ENCODE measurements at places on chromosomes 7 and 10.

DNA sequence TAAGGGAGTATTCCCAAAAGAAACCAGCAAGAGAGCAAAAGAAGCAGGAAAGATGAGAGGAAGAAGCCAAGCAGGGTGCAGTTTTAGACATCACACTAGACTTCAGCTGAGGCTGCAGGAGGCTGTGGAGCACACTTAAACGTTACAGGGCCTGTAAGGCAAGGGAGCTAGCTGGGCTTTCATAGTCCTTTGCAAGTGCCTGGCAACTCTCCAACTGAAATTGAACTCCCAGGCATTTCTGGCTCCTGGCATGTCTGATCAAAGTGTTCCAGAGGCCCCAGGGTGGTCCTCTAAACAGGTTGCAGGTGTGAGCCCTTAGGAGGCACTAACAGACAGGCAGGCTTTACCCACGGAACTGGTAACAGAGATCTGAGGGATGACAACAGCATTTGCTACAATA is 750.2 kb downstream of the XPNPEP1 start:
- DNase-seq, result no peak

- DNase-seq, result no peak
Measured at GRCh38 chr7:137942484-137943115, 59.3 kb downstream of the CREB3L2 start.

- DNase-seq, result no peak
Measured at GRCh38 chr10:122515022-122515424, 45.5 kb upstream of the DMBT1 start.

DNA sequence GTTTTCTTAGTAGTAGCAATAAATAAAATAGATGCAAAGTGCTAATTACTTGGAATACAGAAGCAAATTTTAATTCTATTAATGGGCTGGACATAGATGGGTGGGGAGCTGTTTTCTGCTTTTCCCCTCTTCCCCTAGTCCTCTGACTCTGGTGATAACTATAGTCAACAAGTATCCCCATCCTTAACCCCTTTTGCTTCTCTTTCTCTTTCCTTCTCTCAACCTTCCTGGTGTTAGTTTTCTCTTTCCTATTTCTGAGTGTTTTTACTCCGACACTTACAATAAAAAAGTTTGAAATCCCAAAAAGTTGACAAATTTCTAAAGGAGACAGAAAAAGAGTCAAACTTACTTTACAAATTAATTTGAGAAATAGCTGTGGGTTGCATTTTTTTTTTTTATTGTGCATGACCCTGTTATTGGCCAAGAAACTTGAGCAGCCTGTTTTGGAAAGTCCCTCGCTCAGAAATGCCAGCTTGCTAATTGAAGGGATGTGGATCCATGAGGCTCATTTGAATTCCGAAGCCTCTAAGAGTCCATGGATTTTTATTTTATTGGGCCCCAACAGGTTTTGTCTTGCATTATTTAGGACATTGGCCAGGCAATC is 2.4 kb downstream of the FAS start:
- DNase-seq, result no peak

DNA sequence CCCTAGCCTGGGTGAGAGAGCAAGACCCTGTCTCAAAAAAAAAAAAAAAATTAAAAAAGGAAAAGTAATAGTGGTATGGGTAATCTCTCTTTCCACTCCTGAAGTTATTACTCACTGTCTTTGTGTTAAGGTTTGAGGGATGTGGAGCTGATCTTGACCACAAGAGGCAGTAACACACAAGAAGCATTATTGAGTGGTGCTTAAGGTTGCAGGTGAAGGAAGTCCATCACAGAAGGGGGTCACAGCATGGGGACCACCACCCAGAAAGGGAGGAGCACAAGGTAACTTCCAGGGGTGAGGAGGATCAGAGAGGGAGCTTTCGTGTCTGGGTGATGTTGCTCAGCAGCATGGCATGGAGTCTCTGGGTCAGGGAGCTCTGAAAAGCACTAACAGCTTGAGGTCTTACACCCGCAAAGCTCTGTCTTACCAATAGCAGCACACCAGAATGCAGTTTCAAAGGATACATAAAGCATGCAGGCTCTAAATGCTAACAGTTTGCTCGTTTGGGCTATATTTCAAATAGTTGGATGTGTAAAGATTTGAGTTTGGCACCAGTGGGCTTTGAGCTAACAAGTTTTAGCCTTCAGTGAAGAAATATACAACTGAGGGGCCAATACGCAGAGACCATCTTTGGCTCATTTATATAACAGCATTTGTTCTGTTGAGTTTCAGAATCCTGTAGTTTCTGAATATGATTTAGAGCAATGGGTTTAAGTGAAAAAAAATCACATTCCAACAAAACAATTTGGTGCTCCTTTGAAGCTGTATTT is 100.4 kb upstream of the DNAJC1 start:
- DNase-seq, result peak; percentile 10

- DNase-seq, result peak; percentile 75
Measured at GRCh38 chr10:19815731-19816410, 361 bp upstream of the PLXDC2 start.

DNA sequence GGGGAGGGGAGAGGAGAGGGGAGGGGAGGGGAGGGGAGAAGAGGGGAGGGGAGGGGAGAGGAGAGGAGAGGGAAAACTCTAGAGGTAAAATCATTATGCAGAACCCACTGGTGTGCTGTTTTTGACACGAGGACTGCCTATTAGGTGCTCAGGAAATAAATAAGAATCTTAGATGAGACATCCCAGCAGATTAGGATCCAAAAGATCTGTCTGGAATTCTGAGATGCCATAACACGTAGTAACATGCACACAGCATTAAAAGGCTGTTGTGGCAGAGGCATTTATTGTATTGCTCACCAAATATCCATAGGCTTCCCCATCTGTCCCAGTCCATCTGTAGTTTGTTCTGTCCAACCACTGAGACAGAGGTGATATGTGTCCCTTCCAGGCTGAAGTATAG is 40.8 kb upstream of the KMT2E start:
- DNase-seq, result no peak

GRCh38 chr7:142308918-142309317 is 51.1 kb upstream of the PRSS58 start:
- DNase-seq, result no peak

DNA sequence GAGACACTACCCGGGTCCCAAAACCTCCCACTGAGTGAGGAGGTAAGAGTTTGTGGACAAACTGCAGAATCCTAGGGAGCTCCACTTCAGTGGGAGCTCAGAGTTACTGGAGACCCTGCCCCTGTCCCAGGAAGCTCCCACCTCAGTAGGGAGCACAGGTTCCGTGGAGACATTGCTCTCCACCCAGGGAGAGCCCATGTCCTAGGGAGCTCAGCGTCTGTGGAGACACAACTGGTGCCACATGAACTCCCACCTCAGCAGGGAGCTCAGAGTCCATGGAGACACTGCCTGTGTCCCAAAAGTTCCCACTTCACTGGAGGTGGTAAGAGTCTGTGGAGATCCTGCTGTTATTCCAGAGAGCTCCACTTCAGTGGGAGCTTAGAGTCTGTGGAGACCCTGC is 6.3 kb downstream of the MYO1G start:
- DNase-seq, result no peak

DNA sequence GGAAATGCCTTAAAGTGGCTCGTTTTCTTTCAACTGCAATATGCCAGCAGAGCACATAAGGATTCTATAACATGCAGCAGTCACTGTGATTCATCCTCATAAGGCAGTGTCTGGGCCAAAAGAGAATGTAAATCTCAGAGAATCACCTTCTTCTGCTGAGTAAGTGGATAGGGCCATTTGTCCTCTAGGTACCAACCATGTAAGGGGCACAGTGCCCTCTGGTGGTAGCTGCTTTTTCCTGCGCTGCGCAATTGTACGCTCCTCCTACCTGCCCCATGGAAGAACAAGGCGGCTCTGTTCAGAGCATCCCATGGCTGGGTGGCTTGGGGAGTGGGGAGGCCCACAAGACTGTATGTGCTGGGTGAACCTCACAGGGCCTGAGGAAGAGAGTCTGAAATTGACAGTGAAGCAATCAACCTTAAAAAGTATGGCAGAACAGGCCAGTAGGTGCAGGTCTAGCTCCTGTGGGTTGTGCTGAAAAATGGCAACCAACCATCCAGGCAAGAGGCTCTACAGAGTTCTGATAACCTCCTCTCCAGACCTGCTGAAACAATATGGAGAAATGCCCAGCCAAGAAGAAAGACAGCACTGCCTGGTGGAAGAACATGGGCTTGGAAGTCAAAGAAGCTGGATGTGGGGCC is 78.6 kb upstream of the C10orf90 start:
- DNase-seq, result peak; percentile 61

DNA sequence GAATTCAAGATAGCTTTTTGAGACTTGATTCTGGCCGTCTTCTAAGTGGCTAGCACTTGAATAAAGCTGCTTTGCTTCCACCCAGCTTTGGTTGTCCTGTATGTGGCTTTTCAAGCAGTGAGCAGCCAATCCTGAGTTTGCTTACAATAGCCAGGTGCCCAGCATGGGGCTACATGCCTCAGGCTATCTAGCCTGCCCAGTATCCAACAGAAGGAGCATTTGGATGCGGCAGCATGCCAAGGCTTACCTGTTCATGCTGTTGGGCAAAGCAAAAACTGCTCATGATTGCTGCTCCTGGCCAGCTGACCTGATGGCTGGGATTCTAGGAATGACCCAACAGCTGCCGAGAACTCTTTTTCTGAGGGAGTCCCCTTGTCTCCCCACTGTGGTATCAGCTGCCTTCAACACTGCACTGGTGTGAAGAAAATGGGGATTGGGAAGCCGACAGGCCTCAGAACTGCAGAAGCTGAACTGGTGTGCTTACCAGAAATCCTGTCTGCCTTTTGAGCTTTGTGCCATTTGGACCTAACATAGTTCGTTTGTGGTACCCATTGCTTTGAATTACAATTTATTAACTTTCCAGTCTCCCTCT is 618.9 kb upstream of the IGFBP3 start:
- no peak for DNase-seq

DNA sequence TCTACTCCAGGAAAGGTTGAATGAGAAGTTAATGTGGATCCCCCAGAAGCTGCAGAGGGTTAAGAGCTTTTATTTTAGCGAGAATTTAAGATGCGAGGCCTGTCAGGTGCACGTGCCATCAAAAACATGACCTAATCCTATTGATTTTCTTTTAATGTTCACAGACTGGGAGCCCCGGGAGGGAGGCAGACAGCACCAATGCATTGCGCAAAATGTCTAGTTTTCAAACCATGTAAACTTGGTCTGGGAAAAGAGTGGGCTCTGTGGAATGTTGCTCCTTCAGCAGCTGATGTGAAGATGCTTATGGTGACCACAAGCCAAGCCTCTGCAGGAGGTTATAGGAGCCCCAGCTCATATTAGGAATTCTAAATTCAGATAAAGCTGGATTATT is 172.0 kb upstream of the ITGB1 start:
- DNase-seq, result no peak
